Activated naive CD4-positive, alpha-beta T cell treated with anti-CD3 and anti-CD28 coated beads for 36 hours (primary cell): ENCODE measurements at places on chromosomes 16 and 17. TPM values are rescaled to one million over a fixed set of nuclear protein-coding genes. Genes with fewer than 3 reads are reported as not detected.

The AATK gene
- total RNA-seq, result 0.32 TPM

The SDK2 gene
- 0.50 TPM for total RNA-seq

The KLHL10 gene
- not detected for total RNA-seq

The KIF2B gene
- total RNA-seq, result not detected

The SCGB1C2 gene
- not detected for total RNA-seq

The ZG16B gene
- total RNA-seq, result 0.64 TPM

The GINS3 gene
- total RNA-seq, result 20.3 TPM

The YPEL2 gene
- 4.4 TPM for total RNA-seq

The CEP295NL gene
- not detected for total RNA-seq

DNA sequence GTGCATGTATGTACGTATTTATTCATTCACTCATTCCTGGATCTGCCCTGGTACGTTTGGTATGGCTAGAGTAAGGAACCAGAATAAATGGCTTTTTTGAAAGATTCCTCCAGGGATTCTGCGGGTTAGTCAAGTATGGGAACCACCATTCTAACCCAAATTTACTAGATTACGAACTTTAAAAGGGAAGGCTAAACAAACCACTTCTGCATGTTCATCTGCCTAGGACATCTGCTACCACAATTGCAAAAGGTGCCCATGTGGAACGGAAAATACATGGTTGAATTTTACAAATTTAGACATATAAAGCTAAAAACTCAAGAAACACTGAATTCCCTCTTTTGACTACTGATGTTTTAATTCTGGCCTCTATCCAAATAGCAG, 22.1 kb downstream of the CYTH1 start:
- peaks cover 86% of the 10 kb centered on the region for H3K4me1 ChIP-seq
- peak overlapping the region; percentile 95 for H3K27ac ChIP-seq
- H3K36me3 ChIP-seq, result peaks cover 7% of the 10 kb centered on the region
- no peak for DNase-seq

DNA sequence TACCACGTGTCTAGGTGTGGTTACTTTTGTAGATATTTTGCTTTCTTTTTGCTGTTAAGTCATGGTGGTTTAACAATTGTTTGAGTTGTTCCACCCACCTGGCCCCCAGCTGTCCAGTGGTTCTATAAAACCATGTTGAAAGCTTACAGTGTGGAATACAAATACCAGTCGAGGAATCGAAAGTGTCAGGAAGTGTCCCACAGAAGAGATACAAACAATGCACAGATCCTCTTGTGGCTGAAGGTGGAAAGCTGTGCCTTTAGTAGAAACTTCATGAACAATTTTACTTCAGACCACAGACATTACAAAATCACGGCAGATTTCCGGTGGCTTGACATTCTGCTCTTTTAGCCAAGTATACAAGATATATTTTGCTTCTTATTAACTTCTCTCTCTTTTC, 782.4 kb upstream of the SOX9 start:
- no peak overlapping the region for H3K27ac ChIP-seq
- DNase-seq, result no peak
- H3K27me3 ChIP-seq, result no peaks in the 10 kb centered on the region
- no peaks in the 10 kb centered on the region for H3K4me1 ChIP-seq
- H3K4me3 ChIP-seq, result no peak overlapping the region

- peaks cover 53% of the 10 kb centered on the region for H3K4me1 ChIP-seq
- peaks cover 9% of the 10 kb centered on the region for H3K36me3 ChIP-seq
- H3K27ac ChIP-seq, result no peak overlapping the region
- no peak for DNase-seq
- no peak overlapping the region for H3K4me3 ChIP-seq
These were observed 119.4 kb downstream of the SOCS1 start for GRCh38 chr16:11136600-11136999.

DNA sequence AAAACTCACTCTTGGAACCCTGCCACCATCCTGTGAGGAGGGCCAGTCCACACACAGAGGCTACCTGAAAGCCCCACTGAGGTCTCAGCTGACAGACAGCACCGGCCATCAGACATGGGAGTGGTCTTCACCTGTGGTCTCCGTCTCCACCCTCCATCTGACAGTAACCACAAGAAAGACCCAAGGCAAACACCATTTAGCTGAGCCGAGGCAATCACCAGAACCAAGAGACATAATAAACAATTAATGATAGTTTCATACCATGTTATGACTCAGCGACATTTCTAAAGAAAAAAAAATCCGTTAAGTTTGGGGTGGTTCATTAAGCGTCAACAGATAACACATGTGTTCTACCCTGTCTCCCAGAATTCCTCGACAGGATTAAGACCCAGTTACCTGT, 6.1 kb upstream of the EVPLL start:
- no peaks in the 10 kb centered on the region for H3K36me3 ChIP-seq
- no peak overlapping the region for H3K4me3 ChIP-seq
- no peaks in the 10 kb centered on the region for H3K4me1 ChIP-seq

DNA sequence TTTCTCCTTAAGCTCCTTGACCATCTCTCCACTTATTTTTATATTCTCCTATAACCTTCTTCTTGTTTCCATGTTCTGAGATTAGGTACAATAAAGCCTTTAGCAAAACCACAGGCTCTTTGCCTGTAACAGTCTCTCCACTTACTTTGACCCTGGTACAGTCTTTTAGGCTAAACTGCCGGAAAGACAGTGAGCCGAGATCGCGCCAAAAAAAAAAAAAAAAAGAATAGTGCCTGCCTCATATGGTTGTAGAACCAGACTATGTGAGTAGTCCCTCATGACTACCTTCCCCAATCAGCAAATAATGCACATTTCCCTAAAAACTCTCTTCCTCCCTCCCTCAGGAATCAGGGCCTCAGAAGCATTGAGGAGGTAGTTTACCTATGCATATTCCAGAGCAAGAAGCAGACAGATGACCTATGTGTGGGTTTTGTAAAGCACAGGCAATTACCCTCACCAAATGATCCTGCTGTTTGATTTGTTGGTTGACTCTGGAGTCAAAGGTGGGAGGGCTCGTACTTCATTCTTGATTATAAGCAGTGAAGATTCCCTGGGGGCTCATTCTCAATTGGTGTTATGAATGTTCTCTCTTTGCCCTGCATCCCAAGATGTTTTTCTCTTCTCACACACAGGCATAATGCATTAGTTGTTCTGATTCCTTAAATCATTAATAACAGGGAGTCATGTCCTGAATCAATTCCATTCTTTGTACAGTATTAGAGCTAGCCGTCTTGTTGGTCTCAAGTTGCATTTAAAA, 8.9 kb upstream of the NME1 start:
- no peak overlapping the region for H3K4me3 ChIP-seq
- no peak for DNase-seq
- H3K36me3 ChIP-seq, result no peaks in the 10 kb centered on the region
- H3K4me1 ChIP-seq, result peaks cover 14% of the 10 kb centered on the region

DNA sequence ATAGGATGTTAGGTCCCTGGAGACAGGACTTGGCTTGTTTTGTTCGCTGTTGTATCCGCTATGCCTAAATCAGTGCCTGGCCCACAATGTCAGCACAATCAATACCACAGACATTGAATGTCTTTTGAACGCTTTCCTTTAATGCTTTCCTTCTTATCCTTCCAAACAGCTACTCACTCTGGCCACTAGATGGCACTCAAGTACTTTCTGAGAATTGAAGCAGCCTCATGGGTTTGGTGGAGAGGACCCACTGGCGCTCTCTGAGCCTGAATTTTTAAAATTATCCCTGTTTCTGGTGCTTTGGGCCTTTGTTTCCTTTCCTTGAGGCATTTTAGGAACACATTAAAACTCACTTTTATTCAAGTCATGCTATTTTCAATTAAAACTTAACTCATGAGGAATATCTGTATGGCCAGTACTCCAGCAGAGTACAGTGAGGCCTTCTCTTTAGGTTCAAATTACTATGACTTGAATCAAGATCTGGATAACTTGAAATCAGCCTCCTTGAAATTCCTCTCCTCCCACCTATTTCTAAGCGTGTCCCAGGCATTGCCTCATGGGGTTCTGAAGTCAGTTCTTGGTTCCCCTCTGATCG, 3.2 kb upstream of the NLRP1 start:
- no peak overlapping the region for H3K27ac ChIP-seq
- H3K36me3 ChIP-seq, result peaks cover 5% of the 10 kb centered on the region

- no peaks in the 10 kb centered on the region for H3K27me3 ChIP-seq
- H3K4me1 ChIP-seq, result no peaks in the 10 kb centered on the region
- no peaks in the 10 kb centered on the region for H3K36me3 ChIP-seq
- no peak overlapping the region for H3K27ac ChIP-seq
- DNase-seq, result no peak
- H3K4me3 ChIP-seq, result no peak overlapping the region
These were observed 49.9 kb downstream of the NT5M start for GRCh38 chr17:17352836-17353624.

DNA sequence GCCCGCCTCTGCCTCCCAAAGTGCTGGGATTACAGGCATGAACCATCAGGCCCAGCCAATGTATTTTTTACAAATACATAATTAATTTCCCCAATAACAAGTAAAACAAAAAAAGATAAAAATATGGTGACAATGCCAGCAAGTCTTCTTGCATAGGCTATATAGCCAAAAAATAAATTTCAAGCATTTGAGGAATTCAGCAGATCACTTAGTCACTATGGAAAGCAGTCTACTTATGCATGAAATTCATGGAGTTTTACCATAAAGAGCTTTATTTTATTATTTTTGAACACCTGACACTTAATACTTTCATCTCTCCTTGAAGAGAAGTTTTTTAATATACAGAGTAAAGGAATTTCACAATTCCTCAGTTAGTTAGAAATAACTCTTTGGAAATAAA, 56.4 kb downstream of the BRIP1 start:
- DNase-seq, result no peak
- H3K27ac ChIP-seq, result no peak overlapping the region
- peaks cover 6% of the 10 kb centered on the region for H3K36me3 ChIP-seq
- H3K4me3 ChIP-seq, result no peak overlapping the region

DNA sequence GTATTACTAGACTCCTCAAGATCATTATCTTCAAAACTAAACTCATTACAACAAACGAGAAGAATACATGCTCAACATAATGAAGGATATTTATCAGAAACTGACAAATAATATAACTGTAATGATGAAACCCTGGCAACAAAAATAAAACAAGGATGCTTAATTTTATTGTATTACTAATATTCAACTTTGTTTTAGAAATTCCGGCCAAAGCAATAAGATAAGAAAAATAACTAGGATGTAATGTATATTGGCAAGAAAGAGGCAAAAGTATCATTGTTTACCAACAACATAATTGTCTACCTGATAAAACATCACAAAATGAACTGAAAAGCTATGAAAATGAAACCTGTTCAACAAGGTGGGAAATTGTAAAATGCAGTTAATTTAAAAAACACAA, 588.3 kb upstream of the ZFHX3 start:
- peaks cover 3% of the 10 kb centered on the region for H3K36me3 ChIP-seq
- no peak overlapping the region for H3K27ac ChIP-seq
- no peak overlapping the region for H3K4me3 ChIP-seq
- H3K27me3 ChIP-seq, result no peaks in the 10 kb centered on the region
- no peak for DNase-seq

GRCh38 chr16:4179020-4179419, 62.8 kb upstream of the ADCY9 start:
- DNase-seq, result no peak
- peaks cover 2% of the 10 kb centered on the region for H3K4me1 ChIP-seq
- H3K27ac ChIP-seq, result no peak overlapping the region
- H3K4me3 ChIP-seq, result no peak overlapping the region

- peaks cover 13% of the 10 kb centered on the region for H3K36me3 ChIP-seq
- no peak overlapping the region for H3K4me3 ChIP-seq
- peaks cover 74% of the 10 kb centered on the region for H3K4me1 ChIP-seq
- H3K27ac ChIP-seq, result no peak overlapping the region
- DNase-seq, result no peak
These were observed 30.7 kb upstream of the PIK3R6 start for GRCh38 chr17:8898126-8898525.

DNA sequence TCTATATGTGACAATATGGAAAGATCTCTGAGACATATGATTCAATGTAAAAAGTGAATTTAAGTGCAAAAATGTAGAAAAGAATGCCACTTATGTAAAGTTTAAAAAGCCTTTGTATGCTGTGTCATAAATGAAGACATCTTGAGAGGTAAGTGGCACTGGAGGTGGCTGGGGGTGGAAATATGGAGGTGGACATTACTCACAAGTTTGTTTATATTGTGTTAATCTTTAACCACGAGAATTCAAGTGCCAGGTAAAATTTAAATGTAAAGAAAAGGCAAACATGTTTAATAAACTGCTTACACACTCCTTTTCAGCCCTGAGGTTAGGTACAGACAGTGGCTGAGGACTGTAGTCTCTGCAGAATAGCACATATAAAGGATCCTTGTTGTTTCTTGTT, 235.1 kb downstream of the ABCC12 start:
- H3K36me3 ChIP-seq, result no peaks in the 10 kb centered on the region
- H3K4me3 ChIP-seq, result no peak overlapping the region
- peaks cover 5% of the 10 kb centered on the region for H3K27me3 ChIP-seq
- no peak overlapping the region for H3K27ac ChIP-seq
- no peaks in the 10 kb centered on the region for H3K4me1 ChIP-seq

DNA sequence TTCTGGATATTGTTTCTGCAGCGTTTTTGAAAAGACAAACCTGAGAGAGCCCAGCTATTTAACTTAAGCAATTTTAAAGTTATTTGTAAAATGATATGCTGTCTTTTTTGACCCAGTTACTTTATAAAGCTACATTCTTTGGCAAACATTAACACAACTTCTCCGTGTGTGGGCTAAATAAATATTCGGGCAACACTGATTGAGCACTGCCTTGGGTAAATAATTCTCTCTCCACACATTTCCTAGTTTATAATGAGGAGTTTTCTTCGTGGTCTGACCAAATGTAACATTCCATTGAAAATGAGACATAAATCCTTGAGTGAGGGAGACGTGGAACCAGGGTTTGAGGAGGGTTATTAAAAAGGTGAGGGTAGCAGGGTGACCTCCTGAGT, 142.8 kb downstream of the WWOX start:
- no peaks in the 10 kb centered on the region for H3K4me1 ChIP-seq
- no peaks in the 10 kb centered on the region for H3K27me3 ChIP-seq
- H3K36me3 ChIP-seq, result peaks cover 3% of the 10 kb centered on the region
- H3K4me3 ChIP-seq, result no peak overlapping the region
- no peak for DNase-seq

DNA sequence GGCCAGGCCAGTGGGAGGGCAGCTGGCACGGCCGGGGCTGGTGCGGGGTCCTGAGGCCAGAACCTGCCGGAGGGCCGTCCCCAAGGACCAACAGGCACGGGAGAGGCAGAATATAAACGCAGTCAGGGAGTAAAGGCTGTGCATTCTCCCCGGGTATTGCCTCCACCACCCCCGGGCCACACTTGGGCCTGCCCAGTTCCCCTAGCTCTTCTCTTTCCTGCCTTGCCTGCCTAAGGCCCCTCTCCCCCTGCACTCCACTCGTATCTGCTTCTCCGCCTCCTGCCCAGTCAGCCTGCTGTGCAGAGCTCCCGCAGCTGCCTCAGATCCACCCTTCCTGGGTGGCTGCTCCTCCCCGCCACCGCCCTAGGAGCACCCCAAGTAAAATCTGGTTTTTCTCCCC, 5.0 kb upstream of the RPH3AL start:
- no peak overlapping the region for H3K27ac ChIP-seq
- DNase-seq, result no peak
- H3K27me3 ChIP-seq, result no peaks in the 10 kb centered on the region
- H3K4me1 ChIP-seq, result no peaks in the 10 kb centered on the region
- no peaks in the 10 kb centered on the region for H3K36me3 ChIP-seq
- no peak overlapping the region for H3K4me3 ChIP-seq
